Inflammatory macrophage (primary cell): ENCODE measurements at places on chromosomes 1 and 21.
A peak's percentile ranks its signal among the peaks of the same experiment; 100 is the strongest.

- DNase-seq = peak; percentile 47
Measured at GRCh38 chr1:180269645-180270529, 39.8 kb downstream of the LHX4 start.

DNA sequence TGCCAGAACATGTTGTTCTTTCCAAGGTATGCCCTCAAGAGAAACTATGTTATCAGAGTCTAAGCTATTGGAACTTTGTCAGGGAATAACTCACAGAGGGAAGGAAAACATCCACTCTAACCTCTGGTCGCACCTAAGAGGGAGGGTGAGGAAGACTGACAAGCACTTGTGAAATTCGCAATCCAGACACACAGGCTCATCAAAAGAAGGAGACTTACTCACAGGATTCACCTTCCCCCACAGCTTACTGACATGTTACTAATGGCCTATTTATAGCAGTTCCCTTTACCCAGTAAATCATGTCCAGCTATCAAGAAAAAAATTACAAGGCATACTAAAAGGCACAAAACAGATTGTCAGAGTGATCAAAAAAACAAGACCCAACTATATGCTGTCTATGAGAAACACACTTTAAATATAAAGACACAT lies 36.9 kb downstream of the WDR64 start:
- no peak for DNase-seq

GRCh38 chr1:155198547-155198906 lies 9.2 kb downstream of the THBS3 start:
- no peak for DNase-seq

GRCh38 chr1:223703668-223704013 lies 8.7 kb upstream of the CAPN2 start:
- DNase-seq = no peak

DNA sequence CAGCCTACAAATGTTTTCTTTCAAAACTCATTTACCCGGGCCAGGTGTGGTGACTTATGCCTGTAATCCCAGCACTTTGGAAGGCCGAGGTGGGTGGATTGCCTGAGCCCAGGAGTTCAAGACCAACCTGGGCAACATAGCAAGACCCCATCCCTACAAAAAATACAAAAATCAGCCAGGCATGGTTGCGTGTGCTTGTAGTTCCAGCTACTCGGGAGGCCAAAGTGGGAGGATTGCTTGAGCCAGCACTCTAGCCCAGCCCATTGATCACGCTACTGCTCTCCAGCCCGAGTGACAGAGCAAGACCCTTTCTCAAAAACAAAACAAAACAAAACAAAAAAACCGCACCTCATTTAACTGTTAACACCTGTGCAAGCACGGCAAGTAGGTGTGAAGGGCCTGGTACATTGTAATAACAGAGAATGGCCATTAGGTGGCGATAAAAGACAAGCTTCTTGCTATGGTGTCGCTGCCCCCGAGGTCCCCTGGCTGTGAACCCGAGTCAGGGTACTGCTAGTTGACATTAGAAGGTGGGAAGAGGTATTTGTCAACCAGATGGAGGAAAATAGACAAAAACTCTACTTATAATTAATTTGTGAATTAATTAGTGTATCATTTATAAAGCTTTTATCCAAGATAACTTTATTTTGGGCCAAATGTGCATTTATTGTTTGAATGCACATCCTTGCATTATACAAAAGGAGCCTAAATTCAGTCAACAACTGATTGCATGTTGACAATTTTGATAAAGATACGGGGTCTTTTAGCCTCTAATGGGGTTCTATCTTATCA lies 66.5 kb downstream of the SH3BGR start:
- DNase-seq = peak; percentile 45

GRCh38 chr1:56223968-56224367 lies 355.4 kb downstream of the PLPP3 start:
- DNase-seq = peak; percentile 2

GRCh38 chr1:229431284-229432115 lies 2.4 kb downstream of the ACTA1 start:
- DNase-seq = no peak

- DNase-seq = no peak
Measured at GRCh38 chr1:175679981-175680652, 63.3 kb downstream of the TNR start.
